ENCODE measurements at places on chromosomes 7 and 10.
A peak's percentile ranks its signal among the peaks of the same experiment; 100 is the strongest.

GRCh38 chr7:95199779-95200558 lies 124.4 kb downstream of the PON1 start:
- peak; percentile 71 for DNase-seq

GRCh38 chr7:50356212-50356944 lies 51.9 kb downstream of the IKZF1 start:
- no peak for DNase-seq

GRCh38 chr7:140870003-140870402 lies 54.7 kb downstream of the BRAF start:
- DNase-seq, result no peak

DNA sequence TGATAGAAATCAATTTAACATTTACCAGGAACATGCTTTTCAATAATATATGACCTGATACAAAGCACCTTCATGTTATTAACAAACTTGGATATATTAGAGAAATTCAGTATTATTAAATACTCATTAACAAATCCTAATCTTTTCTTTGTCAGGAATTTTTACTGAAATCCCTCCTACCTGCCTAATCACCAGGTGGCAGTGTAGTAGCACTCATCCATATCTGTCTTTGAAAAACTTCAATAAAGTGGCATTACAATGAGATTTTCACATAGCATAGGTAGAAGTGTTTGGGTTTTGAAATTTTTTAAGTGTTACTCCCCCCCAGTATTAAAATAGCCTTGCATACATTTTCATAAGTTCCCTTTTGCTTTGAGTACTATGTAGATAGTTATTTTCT lies 1246.6 kb upstream of the LRRN3 start:
- peak; percentile 17 for DNase-seq

GRCh38 chr7:88859288-88859687 lies 63.8 kb upstream of the TEX47 start:
- no peak for DNase-seq

DNA sequence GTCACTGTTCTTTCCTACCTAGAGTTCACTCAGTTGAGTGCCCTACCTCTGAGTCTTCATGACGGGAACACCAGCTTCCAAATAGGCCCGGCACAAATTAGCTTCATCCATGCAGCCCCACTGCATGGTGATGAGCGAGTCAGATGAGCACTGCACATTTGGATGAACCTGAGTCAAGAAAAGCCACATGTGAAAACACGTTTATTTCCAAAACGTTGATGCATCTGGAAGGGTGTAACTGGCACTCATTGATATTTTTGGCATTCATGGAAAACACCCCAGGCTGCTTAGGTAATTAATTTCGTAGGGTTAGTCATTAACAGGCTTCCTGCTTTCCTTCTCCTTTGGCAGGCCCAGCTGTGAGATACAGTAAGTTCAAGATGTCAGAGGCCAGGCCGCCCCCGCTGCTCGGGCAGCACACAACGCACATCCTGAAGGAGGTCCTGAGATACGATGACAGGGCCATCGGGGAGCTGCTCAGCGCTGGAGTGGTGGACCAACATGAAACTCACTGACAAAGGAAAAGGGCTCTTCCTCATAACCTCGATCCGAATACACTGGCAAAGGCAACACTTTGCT lies 725.2 kb downstream of the SUGCT start:
- no peak for DNase-seq

GRCh38 chr10:21681156-21681555 lies 147.1 kb downstream of the MLLT10 start:
- DNase-seq, result no peak

DNA sequence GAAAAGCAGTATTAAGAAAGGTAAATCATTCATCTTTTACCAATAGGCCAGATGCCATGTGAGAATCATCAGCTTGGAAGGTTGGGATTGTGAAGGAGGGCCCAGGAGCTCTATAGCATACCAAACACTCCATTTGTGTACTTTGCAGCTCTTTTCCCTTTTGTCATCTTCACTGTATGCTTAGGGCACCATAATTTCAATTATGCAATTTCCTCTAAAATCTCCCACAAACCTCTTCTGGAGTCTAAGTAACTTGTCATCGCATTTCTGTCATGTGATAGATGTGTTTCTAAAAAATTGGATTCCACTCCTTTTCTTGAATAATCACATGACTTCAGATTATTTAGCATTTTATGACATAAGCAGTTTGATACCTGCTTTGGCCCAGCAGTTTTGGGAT lies 17.9 kb downstream of the RPP30 start:
- DNase-seq, result peak; percentile 5
